ENCODE measurements at places on chromosomes 2 and 18.

DNA sequence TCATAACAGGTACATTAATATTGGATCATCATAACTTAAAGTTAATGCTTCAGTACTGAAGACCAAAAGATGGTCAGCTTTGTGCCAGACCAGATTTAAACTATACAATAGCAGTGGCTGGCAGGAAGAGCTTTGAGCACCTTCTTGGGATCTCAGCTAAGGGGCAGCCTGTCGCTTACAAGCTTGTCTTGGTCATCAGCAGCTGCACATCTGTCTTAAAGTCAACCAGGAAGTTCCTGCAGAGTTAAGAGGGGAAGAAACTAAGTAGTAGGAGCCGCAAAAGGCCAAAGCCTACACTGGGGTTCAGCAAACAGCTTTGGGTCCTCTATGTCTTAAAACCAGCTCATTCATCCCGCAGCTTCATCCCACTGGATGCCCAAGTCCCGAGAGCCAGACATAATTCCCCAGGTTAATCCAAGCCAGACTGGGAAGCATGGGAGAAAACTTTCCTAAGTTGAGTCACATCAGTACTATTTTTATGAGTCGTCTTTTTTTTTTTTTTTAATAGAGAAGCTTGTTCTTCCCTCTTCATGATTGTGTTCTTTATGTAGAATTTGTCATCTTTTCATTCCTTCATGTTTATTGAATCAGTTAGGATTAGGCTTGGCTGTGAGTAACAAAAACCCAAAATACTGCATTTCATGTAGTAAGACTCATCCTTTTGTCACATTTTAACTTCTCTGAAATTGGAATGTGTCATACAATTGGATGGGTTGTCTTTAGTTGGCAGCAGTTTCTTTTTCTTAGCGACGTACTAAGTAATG, 59.3 kb downstream of the SERTAD2 start:
- H3K4me3 ChIP-seq = no peak overlapping the region
- peaks cover 2% of the 10 kb centered on the region for H3K4me1 ChIP-seq
- no peak overlapping the region for H3K27ac ChIP-seq
- H3K36me3 ChIP-seq = peaks cover 12% of the 10 kb centered on the region
- no peaks in the 10 kb centered on the region for H3K27me3 ChIP-seq
- DNase-seq = no peak

GRCh38 chr2:237472187-237472712, 14.8 kb upstream of the MLPH start:
- no peak for DNase-seq
- no peak overlapping the region for H3K4me3 ChIP-seq
- H3K4me1 ChIP-seq = peaks cover 31% of the 10 kb centered on the region
- H3K36me3 ChIP-seq = no peaks in the 10 kb centered on the region
- H3K27ac ChIP-seq = no peak overlapping the region

GRCh38 chr2:18976168-18976961, 382.1 kb downstream of the OSR1 start:
- peak; percentile 83 for DNase-seq
- peak overlapping the region; percentile 67 for H3K27ac ChIP-seq
- no peak overlapping the region for H3K4me3 ChIP-seq
- H3K36me3 ChIP-seq = no peaks in the 10 kb centered on the region
- H3K27me3 ChIP-seq = no peaks in the 10 kb centered on the region
- H3K4me1 ChIP-seq = peaks cover 16% of the 10 kb centered on the region

DNA sequence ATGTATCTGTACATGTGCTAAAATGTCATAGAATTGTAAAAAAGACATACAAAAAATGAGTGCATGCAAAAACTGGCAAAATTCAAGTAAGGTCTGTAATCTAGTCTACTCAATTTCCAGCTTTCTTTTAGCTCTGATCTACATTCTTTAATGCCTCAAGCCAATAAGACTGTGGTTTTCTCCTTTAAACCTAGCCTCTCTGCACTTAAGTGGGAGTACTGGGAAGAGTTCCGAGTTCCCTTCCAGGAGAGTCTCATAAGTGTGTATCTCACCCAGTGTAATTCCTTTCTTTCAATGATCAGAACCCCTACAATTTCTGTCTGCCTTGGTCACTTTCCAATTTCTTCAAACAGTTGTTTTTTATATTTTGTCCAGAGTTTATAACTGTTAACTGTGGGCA, 150.1 kb downstream of the PTRHD1 start:
- H3K4me3 ChIP-seq = no peak overlapping the region
- peak; percentile 38 for DNase-seq
- no peaks in the 10 kb centered on the region for H3K27me3 ChIP-seq
- no peak overlapping the region for H3K27ac ChIP-seq

DNA sequence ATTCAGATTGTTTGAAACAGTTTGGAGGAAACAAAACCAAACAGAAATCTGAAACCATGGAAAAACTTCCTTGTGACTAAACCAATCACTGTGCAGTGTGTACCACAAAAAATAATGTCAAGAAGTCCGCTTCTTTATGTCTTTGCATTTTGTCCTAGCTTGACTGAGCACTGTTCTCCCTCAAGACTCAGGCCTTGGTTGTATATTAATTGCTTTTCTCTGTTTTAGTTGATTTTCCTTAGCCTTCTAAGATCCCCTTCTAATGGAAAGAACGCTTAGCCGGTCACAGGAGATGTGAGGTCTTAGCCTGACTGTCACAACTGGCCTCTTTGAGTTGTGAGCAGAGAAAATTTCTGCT, 56.6 kb downstream of the LCLAT1 start:
- H3K36me3 ChIP-seq = no peaks in the 10 kb centered on the region
- peak; percentile 60 for DNase-seq
- H3K4me3 ChIP-seq = no peak overlapping the region
- no peak overlapping the region for H3K27ac ChIP-seq

DNA sequence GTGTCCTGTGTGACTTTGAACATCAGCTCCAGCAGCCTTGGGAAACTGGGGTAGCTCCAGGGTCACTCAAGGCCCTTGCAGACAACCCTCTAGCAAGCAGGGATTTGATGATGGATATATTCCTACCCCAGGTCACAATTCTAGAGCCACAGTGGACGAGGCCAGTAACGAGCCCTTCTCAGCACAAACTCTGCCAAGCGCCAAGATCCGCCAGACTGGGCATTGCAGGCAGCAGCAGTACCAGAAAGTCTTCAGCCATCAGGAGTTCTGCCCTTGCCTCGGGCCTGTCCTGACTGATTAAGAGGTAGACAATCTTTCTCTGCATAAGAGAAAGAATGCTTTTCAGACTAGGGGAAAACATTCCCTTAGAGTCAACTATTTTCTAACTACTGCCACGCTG, 259.1 kb downstream of the FBXO15 start:
- DNase-seq = no peak
- no peaks in the 10 kb centered on the region for H3K27me3 ChIP-seq
- H3K4me3 ChIP-seq = no peak overlapping the region
- H3K4me1 ChIP-seq = no peaks in the 10 kb centered on the region
- H3K27ac ChIP-seq = no peak overlapping the region
- no peaks in the 10 kb centered on the region for H3K36me3 ChIP-seq

DNA sequence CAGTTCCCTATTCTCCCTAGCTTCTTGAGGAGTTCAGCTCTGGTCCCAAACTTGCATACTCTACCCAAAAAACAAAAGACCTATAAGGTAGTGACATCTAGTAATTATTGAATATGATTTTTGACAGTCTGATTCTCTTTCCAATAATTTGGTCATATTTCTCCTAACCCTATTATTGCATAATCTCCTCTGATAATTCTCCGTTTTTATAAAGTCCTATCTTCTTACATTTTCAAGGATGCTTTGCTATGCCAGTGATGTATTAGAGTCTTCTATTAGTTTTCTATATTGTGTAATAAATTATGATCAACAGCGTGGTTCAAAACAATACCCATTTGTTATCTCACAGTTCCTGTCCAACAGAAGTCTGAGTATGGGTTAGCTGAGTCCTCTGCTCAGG, 426.3 kb downstream of the BCL11A start:
- no peak for DNase-seq

- no peaks in the 10 kb centered on the region for H3K36me3 ChIP-seq
- peaks cover 2% of the 10 kb centered on the region for H3K27me3 ChIP-seq
- H3K4me1 ChIP-seq = peaks cover 13% of the 10 kb centered on the region
- no peak overlapping the region for H3K4me3 ChIP-seq
- no peak overlapping the region for H3K27ac ChIP-seq
Observed at GRCh38 chr2:29444150-29444549, 328.9 kb downstream of the CLIP4 start.

GRCh38 chr2:238814815-238815214, 33.1 kb upstream of the TWIST2 start:
- DNase-seq = no peak
- no peak overlapping the region for H3K27ac ChIP-seq
- no peak overlapping the region for H3K4me3 ChIP-seq
